Right renal pelvis (tissue), 4 donors: ENCODE measurements at places on chromosomes 6 and 20. TPM values are rescaled to one million over a fixed set of nuclear protein-coding genes. Genes with fewer than 3 reads are reported as not detected.

DNA sequence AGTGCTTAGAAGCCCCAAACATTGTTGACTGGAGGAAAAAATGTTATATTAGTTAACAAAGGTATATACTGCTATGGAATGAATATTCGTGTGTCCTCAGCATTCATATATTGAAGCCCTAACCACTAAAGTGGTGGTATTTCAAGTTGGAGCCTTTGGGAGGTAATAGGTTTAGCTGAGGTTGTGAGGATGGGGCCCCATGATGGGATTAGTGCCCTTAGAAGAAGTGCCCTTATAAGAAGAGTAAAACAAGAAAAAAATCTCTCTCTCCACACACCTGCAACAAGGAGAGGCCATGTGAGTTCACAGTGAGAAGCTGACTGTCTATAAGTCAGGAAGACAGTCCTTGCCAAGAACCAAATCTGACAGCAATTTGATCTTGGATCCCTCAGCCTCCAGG, 761.7 kb upstream of the FLRT3 start:
- no peak for DNase-seq

Gene AHI1
- 47.5 TPM for polyA plus RNA-seq

DNA sequence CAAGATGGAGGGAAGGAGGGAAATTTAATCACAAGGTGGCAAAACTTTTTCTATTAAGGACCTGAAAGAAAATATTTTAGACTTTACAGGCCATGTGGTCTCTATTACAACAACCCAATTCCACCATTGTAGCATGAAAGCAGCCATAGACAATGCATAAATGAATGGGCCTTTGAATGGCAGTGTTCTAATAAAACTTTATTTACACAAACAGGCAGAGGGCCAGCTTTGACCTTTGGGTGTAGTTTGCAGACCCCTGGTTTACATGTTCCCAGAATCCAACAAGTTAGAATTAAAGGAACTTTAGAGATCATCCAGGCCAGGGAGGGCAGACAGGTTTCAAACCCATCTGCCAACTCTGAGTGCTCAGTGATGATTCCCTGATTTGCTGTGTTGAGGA, 95.2 kb downstream of the BANF2 start:
- no peak for DNase-seq

GRCh38 chr6:32842690-32843089, 1.2 kb downstream of the PSMB8 start:
- DNase-seq, result no peak

Gene SCGN
- 0.14 TPM for polyA plus RNA-seq

DNA sequence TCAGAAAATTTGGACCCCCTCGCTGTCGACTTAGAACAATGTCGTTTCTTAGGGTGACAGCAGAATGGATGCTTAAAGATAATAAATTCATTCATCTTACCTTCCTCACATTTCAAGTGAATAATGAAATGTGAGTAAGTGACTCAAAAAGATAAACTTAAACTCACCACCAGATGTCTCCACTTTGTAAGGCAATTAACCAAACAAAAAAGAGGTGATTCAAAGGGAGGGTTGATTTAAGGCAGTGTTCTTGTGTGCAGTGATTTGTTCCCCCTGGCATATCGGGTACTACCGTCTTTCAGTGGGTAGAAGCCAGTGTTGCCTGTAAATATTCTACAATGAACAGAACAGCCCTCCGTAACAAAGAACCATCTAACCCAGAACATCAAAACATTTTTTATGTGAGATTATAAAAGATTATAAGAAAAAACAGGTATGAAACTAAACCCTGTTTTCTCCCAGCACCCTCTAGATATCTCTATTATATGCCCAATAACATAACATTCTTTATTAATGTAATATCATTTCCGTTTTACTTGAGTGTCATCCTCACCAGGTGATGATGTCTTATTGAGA, 589.7 kb downstream of the CBLN4 start:
- DNase-seq, result no peak

DNA sequence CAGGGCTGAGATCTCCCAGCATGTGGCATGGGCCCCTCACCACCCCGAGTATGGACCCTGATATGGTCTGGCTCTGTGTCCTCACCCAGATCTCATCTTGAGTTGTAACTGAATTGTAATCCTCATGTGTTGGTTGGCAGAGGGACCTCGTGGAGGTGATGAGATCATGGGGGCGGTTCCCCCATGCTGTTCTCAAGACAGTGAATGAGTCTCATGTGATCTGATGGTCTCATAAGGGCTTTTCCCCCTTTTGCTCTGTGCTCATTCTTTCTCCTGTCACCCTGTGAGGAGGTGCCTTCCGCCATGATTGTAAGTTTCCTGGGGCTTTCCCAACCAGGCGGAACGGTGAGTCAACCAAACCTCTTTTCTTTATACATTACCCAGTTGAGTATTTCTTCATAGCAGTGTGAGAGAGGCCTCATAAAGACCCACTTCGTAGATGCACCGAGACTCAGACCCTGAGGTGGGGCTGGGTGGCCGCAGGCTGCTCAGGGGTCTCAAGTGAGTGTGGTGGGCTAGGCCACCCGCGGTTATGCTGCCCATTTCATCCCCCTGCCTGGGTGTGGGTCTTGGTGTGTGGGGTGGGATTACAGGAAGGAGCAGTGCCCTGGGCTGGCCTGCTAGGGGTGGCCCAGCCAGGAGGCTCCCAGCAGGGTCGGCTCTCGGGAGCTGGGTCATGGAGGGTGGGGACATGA, 26.2 kb upstream of the GATA5 start:
- DNase-seq, result no peak

Gene FKBP1C
- polyA plus RNA-seq, result 4.2 TPM

GRCh38 chr6:169424149-169424804, 170.6 kb upstream of the THBS2 start:
- DNase-seq, result no peak

- no peak for DNase-seq
Measured at GRCh38 chr6:119322034-119322433, 27.5 kb downstream of the MAN1A1 start.

DNA sequence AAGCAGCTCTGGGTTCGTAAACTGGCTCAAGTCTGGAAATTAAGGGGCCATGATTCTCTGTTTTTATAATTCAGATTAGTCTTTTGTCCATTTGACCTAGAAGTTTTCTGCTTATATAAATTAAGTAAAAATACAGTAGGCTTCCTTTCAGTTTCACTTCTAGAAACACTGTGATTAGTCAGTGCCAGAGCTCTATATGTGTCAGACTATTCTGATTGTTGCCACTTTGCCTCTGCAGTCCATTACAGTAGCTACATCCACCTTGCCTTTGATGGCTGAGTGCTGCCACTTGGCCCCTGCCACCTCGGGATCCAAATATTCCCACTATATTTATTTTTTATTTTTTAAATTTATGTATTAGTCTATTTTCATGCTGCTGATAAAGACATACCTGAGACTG, 7.9 kb downstream of the ZC2HC1B start:
- no peak for DNase-seq

Gene PAK5
- polyA plus RNA-seq, result 0.51 TPM

Gene HTR1B
- 0.53 TPM for polyA plus RNA-seq

Gene ELMO2
- 59.6 TPM for polyA plus RNA-seq

DNA sequence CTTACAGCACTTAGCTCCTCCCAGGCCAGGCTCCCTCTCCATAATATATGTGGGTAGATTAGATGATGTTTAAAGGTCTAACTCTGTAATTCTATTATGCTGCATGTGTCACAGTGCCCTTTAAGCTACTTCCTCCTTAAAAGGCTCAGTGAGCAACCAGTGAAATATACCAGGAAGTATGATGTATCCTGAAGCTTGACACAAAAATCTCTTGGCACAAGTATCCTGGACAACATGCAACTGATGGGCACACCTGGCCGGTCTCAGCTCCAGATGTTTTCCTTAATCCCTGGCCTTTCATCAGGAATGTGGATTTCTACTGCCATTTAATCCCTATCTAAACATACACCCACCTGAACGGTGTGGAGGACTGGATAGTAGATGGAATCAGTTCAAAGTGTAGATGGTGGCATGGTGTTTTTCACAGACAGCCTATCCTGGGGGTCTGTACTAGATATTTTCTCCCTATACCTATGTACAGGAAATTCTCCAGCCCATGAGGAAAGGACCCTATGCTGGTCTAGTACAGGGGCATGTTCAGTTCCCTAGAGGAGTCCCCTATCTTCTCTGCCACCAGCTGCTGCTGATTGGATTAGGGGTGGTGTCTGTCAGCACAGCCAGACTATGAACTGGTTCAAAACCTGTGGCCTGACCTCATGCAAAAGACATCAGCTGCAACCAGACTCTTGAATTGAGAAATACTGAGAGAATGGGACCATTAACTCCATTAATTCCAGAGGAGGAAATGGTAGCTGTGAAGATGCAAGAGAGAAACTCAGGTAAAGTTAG, 59.4 kb upstream of the CITED2 start:
- no peak for DNase-seq

Gene PNLDC1
- 0.46 TPM for polyA plus RNA-seq

GRCh38 chr20:46226602-46227001, 81.7 kb downstream of the CDH22 start:
- no peak for DNase-seq

- no peak for DNase-seq
Measured at GRCh38 chr6:154705471-154706113, 27.6 kb upstream of the SCAF8 start.

DNA sequence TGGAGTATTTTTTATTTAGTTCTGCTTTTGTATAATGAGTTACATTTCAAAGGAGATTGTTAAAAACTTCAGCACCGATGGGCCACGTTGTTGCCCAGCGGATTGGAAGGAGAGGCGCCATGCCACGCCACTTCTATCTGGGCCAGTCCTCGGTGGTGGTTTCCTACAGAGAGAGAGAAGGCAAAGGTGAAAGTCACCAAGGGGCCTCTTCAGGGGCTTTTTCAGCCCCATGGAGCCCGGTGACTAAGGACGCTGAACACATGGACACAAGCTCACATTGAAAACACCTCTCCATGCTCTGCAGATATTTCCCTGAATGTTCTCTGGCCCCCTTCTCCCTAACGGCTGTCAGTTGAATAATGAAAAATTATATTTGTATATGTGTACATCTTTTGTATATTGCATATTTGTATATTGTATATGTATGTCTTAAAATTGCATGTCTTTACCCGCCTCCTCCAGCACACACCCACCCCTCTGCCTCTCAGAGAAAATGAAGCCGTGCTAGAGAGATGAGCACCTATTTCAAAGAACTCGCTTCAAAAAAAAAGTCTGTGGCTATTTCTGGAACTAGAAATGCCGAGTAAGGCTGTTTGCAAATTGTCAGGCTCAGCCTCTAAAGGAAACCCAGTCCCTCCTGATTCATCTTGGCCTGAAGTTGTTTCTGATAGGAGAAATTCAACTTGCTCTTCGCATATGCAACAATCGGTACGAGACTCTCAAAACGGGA, 91.9 kb upstream of the CDH4 start:
- no peak for DNase-seq

GRCh38 chr20:8627340-8628004, 441.4 kb upstream of the PLCB4 start:
- peak; percentile 20 for DNase-seq

Gene TMEM74B
- 4.0 TPM for polyA plus RNA-seq

GRCh38 chr6:98280492-98280891, 553.9 kb upstream of the POU3F2 start:
- DNase-seq, result no peak

DNA sequence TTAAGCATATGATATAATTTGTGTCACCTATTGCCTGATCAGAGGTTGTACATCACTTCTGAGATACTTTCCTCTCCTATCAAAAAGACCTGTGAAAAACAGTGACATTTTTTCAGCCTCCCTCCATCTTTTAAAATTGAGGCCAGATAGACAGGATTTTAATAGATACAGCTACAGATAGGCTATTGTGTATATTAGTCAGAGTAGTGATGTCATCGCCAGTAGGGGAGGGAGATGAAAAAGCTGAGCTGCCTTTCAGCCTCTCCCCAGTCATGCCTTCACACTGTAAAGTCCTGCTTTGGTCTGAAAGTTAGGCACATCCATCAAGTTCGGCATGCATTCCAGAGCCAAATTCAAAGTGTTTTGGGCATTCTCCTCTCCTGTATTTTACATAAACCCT, 7.9 kb upstream of the PABPC1L start:
- DNase-seq, result no peak

Gene PCSK2
- 1.00 TPM for polyA plus RNA-seq

- no peak for DNase-seq
Measured at GRCh38 chr6:40719671-40720374, 132.7 kb upstream of the LRFN2 start.

Gene ENPP5
- polyA plus RNA-seq, result 17.7 TPM

Gene NOTCH4
- 16.1 TPM for polyA plus RNA-seq

Gene PGC
- 0.17 TPM for polyA plus RNA-seq
